ENCODE measurements at places on chromosomes 5 and 9.

DNA sequence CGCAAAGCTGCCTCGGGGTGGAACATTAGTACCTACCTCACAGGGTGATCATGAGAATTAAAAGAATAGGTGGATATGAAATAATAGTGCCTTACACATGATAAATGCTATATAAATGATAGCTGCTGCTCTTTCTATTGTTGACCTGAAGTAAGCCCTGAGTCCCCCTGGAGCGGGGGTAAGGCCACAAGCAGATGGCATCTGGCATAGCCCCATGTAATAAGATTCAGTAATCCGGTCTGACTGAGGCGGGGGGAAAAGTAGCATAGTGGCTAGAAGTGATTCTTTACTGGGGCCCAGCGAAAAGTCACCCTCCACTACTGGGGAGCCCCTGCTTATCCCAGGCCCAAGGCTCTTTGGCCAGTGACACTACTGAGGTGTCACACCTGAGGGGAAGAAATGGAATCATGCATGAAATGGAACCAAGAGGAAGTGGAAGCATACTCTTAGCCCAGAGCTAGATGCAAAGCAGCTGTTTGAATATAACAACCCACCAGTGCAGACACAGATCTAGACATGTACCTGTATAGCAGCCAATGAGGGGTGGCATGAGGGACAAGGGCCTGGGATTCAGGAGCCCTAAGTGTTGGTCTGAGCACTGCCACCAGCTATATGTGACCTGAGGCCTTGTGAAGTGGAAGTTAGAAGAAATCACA, 16.1 kb upstream of the FGFR4 start:
- no peak for DNase-seq

GRCh38 chr9:91783411-91783810, 166.6 kb downstream of the ROR2 start:
- no peak for DNase-seq

- DNase-seq = no peak
Observed at GRCh38 chr5:32710550-32711361, at the start of gene NPR3. NPR3 (plus strand) TSS chr5:32711321; CDS start chr5:32711777, 456 bp downstream.

GRCh38 chr5:148446611-148447010, 62.9 kb downstream of the FBXO38 start:
- DNase-seq = no peak

DNA sequence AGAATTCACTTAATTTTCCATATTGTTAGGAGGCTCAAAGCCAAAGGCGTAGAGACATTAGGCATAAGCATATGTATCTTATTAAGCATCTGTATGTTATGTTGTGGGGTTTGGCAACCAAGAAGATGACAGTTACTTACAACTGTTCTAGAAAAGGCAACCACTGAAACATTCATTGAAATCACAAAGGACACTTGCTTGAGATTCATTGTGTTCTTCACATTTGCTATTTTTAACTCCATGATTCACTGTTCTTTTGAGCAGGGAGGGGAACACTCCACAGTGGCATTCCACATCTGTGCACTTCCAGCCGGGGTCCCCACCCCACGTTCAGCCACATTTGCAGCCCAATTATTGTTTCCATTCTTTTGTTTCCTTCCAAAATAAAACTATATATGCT, 107.1 kb downstream of the PALM2AKAP2 start:
- no peak for DNase-seq

DNA sequence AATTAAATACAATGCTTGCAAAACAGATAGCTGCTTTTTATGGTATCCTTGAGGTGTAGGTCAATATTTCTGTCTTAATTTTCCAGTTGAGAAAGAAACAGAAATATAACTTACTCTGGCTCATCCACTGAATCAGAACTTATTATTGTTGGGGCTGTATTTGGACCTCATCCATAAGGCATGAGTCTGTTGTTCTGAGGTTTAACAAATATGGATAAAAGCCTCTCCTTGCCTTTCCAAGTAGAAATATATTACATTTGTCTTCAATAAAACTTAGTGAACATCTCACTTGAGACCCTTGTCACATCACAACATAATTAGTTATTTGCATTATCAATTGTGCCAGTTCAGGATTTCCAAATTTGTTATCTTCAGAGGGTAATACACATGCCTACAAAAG, 525.8 kb downstream of the AGTPBP1 start:
- DNase-seq = no peak

DNA sequence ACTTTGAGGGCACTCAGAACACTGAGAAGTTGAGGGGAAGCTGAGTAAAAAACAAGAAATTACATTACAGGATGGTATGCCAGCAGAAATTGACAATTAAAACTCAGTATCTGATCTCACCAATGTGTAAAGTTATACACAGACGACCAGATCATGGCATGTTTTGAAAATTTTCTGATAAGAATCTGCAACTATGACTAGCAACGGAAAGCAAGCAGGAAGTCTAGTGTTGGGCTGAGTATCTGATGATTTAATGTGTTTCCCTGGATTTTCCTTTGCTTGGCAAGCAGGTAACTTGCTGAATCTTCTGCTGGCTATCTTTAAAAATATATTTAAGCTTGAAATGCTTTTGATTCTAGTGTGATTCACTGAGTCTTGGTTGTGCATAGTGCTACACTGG, 5.2 kb upstream of the GCNT4 start:
- DNase-seq = no peak

GRCh38 chr5:39302472-39302871, 61.8 kb downstream of the C9 start:
- no peak for DNase-seq

DNA sequence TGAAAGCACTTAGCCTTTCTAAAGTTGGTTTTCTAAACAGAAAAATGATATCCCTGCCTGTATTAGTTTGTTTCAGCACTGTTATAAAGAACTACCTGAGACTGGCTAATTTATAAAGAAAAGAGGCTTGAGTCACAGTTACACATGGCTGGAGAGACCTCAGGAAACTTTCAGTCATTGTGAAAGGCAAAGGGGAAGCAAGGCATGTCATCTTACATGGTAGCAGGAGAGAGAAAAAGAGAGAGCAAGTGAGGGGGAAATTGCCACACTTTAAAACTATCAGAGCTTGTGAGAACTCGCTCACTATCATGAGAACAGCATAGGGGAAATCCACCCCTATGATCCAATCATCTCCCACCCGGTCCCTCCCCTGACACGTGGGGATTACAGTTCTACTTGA, 64.9 kb downstream of the FAM170A start:
- DNase-seq = no peak

DNA sequence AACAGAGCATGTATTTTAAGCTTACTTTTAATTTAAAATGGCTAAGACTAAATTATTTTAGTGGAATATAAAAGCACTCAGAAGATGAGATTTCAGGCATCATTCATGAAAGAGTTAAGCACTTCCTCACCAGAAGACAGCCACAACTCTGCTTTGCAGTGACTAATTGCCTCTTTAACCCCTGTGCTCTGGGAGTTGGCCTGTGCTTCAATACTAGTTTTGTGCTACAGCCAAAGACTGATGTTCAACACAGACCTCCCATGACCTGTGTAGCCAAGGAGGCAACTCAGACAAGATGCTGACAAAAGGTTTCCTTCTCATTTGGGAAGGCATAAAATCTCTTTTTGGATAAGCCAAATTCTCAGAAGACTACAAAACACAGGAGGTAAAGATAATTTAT, 353.5 kb downstream of the FBXL17 start:
- DNase-seq = no peak

- no peak for DNase-seq
Observed at GRCh38 chr9:38680837-38681445, 39.0 kb downstream of the FAM240B start.

DNA sequence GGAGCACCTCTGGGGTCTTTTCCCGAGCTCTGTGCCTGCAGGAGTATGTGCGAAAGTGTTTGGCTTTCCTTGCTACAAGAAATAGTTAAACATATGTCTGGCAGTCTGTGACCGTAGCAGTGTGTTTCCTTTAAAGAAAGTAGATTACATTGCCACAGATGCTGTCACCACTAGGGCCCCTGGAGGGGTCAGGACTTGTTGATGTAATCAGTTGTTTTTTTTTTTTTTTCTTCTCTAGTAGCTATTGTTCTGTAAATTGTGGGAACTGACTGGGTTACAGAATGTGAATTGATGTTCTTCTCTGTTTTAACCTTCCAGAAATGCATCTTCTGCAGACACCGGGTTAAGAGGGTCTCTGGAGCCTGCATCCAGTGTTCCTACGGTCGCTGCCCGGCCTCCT, 345.6 kb downstream of the KDM4C start:
- no peak for DNase-seq

GRCh38 chr9:98185611-98186171, 6.7 kb downstream of the CORO2A start:
- DNase-seq = no peak

DNA sequence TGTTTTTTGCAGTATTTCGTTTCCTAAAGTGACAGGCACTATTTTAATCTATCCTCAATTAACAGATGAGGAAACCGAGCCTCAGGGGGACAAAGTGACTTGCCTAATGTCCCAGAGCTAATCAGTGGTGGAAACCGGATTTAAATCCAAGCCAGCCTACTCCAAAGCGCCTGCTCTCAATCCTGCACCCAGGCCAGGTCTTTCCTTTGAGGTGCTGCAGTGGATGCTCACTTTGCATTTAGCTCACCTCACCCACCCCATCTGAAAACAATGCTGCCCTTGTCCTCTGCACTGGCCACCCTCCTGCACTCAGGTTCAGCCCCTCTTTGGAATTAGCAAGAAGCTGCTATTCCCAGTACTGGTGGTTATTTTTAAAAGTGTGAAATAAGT, 16.0 kb downstream of the ANGPTL2 start:
- no peak for DNase-seq

- no peak for DNase-seq
Observed at GRCh38 chr9:114083666-114084065, 5.6 kb upstream of the AMBP start.

DNA sequence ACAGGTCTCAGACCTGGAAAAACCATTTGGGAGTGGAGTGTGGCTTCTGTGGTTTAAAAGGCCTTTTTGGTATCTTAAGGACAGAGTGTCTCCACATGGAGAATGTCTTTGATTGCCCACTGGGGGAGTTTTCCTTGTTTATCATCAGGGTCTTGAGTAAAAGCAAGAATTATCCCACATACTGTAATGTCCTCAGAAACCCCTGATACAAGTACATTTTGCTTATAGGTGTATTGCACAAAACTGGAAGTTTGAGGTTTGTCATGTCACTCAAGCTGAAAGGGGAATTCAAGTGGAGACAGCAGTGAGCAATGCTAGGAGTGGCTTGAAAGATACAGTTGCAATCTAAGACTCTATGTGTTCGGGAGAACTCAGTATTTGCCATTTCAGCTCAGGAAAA, 62.7 kb upstream of the GRAMD2B start:
- DNase-seq = no peak

DNA sequence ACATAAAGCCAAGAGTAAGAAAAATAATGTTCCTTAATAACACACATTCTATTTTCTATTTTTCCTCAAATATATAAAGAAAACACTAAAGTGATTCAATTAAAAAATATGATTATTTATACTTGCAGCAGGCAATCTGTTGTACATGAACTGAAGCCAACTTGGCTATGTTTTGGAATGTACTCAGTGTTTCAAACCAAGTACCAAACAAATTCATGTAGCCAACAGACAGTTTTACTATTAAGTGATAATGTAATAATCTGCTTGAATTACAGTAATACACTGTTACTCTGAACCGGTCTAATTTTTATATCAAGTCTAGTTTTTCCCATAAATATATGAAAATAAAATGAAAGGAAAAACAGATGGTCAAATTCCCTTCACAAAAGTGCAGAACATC, 58.0 kb downstream of the CEP120 start:
- no peak for DNase-seq

GRCh38 chr5:174172152-174172551, 126.6 kb downstream of the NSG2 start:
- DNase-seq = no peak

GRCh38 chr5:1330847-1331831, 13.8 kb downstream of the CLPTM1L start:
- DNase-seq = no peak
